OCI-LY7 (cell line): ENCODE measurements at places on chromosomes 16 and 17.

DNA sequence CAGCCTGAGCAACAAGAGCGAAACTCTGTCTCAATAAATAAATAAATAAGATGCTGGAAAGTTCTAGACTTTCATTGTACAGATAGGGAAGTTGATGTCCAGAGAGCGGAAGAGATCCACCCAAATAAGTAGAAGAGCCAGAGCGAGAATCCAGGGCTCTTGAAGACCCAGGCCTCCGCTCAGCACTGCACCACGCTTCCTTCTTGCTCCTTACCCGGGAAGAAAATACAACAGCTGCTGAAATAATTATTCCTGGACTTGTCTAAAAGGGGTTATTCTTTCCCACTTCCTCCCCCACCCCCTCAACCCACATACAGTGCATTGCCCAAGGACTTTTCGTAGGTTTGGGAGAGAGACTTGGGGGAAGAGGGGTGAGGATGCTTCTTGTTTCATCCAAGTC, 26.7 kb downstream of the CDK5RAP3 start:
- no peak for DNase-seq

DNA sequence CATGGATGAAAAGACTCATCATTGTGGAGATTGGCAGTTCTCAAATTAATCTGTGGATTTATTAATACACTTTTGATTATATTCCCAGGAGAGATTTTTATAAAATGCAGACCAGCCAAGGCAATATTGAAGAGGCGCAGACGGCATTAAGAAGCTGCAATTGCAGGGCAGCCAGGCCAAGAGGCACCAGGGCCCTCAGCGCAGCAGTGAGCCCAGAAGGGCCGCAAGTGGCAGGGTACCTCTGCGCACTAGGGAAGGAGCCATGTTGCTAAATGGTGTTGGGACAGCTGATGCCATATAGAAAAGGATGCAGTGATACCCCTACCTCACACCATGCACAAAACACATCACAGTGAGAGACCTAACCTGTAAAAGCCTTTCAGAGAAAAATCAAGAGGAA, 36.6 kb upstream of the CHMP6 start:
- DNase-seq, result no peak

DNA sequence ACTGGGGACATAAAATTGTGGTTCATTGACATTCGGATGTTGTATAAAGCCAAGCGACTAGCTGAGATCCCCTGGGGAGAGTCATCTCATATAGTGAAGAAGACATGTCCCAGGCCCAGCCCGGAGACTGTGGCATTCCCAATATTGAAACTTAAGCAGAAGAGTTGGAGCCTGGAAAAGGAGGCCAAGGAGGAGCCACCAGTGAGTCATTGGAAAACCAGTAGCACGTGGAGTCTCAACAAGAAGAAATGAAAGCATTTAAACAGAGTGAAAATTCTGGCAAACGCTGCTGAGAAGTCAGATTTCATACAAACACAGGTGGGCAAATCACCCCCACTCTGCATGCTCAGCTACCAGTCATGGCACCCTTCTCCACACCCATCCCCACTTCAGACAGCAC, 9.4 kb upstream of the ELAC2 start:
- DNase-seq, result no peak

- DNase-seq, result no peak
These were observed 860.4 kb upstream of the SOX9 start for GRCh38 chr17:71260366-71260940.

DNA sequence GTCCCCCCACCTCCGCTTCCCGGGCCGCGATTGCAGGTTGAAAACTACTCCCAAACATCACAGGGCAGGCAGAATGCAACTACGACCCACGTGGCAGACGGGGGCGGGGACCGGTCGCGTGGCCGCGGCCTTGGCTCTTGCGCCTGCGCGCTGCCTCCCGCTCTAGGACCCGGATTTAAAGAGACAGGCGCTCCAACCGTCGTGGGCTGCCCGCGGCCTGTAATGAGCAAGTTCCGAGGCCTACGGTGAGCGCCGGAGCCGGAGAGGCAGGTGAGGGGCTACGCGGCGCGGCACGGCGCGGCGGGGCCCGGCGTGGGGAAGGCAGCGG, at the start of gene LIG3:
Gene LIG3, plus strand, starts transcription at position 160 of the 328 bp plus-strand sequence. CDS start 2,494 bp downstream, outside the sequence.
- DNase-seq, result peak; percentile 95

- no peak for DNase-seq
These were observed at the start of gene ELMO3 for GRCh38 chr16:67199011-67199807. Gene ELMO3 (plus strand): TSS chr16:67199131. CDS start chr16:67199327, 196 bp downstream.

DNA sequence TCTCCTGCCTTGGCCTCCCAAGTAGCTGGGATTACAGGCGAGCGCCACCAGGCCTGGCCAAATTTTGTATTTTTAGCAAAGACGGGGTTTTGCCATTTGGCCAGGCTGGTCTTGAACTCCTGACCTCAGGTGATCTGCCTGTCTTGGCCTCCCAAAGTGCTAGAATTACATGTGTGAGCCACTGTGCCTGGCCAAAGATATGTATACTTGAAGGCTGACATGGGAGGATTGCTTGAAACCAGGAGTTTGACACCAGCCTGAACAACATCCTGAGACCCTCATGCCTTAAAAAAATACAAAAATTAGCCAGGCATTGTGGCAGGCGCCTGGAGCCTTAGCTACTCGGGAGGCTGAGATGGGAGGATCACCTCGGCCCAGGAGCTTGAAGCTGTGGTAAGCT, 3.1 kb downstream of the BCAS3 start:
- DNase-seq, result no peak
